ENCODE measurements at places on chromosomes 2 and 18. TPM values are rescaled to one million over a fixed set of nuclear protein-coding genes. Genes with fewer than 3 reads are reported as not detected.

SP140L gene
- 3.8 TPM for total RNA-seq

OXER1 gene
- total RNA-seq = not detected

LRRTM4 gene
- not detected for total RNA-seq

ACKR3 gene
- 1.4 TPM for total RNA-seq

DSG4 gene
- under 0.01 TPM for total RNA-seq

REL gene
- 5.9 TPM for total RNA-seq

SERPINB12 gene
- not detected for total RNA-seq

ASTL gene
- total RNA-seq = not detected

POTEE gene
- not detected for total RNA-seq

GRB14 gene
- total RNA-seq = 15.4 TPM

LAMA3 gene
- total RNA-seq = 608 TPM

LIMS2 gene
- not detected for total RNA-seq

VWC2L gene
- not detected for total RNA-seq

PRPF40A gene
- 162 TPM for total RNA-seq

RPRM gene
- not detected for total RNA-seq

PXDN gene
- total RNA-seq = 133 TPM

ADRA2B gene
- total RNA-seq = 0.08 TPM

PLCL1 gene
- total RNA-seq = not detected

SLC16A14 gene
- 0.34 TPM for total RNA-seq

SLC19A3 gene
- total RNA-seq = 0.08 TPM

CCBE1 gene
- 9.2 TPM for total RNA-seq

LIPG gene
- total RNA-seq = 118 TPM

MC4R gene
- not detected for total RNA-seq

FSHR gene
- total RNA-seq = not detected

INHBB gene
- not detected for total RNA-seq

ERFE gene
- 1.1 TPM for total RNA-seq

TTL gene
- total RNA-seq = 38.7 TPM

TNFRSF11A gene
- total RNA-seq = 0.16 TPM

TBC1D8 gene
- total RNA-seq = 20.0 TPM

TEKT4 gene
- not detected for total RNA-seq

LRATD1 gene
- total RNA-seq = 8.1 TPM

NPPC gene
- not detected for total RNA-seq

C1QL2 gene
- not detected for total RNA-seq

DLX1 gene
- 1.8 TPM for total RNA-seq

VSNL1 gene
- total RNA-seq = 12.8 TPM

GALNT3 gene
- total RNA-seq = 89.5 TPM
